Skeletal muscle cell (primary cell): ENCODE measurements at places on chromosomes 1 and 21.
A peak's percentile ranks its signal among the peaks of the same experiment; 100 is the strongest.

DNA sequence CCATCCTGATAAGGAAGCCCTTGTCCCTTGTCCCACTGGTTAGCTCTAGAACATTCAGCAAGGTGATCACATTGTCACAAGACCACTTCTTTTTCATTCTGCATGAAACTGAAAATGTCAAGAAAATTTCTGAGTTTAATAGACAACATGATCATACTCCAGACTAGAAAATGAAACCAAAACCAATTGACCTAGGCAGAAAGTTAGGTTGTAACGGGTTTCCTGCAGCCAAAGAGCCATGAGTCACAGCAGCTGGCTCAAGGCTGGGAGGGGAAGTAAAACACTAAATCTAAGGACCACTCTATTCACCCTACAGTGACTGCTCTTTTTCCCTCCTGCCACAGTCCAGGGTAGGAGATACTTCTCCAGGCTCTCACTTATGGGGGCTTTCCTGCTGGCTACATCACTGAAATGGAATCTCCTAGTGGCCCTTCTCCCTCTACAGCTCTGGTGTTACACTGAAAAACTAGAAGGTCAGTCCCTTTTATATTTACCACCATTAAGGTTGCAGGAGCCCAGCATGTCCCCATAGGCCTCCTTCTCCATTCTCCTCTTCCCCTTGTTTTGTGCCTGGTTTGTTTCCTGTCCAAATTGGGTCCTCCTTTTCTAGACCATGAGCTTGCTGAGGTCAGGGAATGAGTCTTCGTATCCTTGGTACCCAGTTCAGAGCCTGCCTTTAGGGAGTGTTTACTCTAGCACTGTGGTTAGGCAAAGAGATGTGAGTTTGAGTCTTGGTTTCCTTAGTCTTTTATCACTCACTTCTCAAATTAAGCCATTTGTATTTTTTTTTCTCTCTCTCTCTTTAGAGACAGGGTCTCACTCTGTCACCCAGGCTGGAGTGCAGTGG is 236.5 kb upstream of the JUN start:
- DNase-seq, result peak; percentile 53

- DNase-seq, result no peak
Measured at GRCh38 chr1:92476071-92476631, 10.6 kb downstream of the GFI1 start.

DNA sequence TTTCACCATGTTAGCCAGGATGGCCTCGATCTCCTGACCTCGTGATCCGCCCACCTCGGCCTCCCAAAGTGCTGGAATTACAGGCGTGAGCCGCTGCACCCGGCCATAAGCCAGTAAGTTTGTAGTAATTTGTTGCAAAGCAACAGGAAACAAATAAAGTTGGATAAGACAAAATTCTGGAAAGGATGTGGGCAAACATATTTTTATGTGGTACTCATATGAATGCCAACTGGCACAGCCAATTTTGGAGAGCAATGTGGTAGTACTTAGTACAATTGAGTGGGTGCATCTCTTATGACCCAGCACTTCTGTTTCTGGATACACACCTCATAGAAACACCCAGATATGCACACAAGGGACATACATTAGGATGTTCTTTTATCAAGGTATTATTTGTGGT is 8.4 kb upstream of the IL12RB2 start:
- DNase-seq, result no peak

DNA sequence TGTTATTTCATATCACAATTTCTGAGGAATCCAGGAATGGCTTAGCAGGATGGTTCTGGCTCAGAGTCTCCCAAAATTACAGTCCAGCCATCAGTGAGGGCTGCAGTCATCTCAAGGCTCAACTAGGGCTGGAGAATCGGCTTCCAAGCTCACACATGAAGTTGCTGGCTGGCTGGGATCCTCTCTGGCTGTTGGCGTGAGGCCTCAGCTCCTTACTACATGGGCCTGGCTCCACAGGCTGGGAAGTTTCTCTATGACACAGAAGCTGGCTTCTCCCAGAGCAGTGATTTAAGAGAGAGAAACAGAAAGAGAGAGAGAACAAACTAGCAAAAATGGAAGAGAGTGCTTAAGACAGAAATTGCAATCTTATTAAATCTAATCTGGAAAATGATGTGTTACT is 38.8 kb upstream of the RGS8 start:
- DNase-seq, result no peak

DNA sequence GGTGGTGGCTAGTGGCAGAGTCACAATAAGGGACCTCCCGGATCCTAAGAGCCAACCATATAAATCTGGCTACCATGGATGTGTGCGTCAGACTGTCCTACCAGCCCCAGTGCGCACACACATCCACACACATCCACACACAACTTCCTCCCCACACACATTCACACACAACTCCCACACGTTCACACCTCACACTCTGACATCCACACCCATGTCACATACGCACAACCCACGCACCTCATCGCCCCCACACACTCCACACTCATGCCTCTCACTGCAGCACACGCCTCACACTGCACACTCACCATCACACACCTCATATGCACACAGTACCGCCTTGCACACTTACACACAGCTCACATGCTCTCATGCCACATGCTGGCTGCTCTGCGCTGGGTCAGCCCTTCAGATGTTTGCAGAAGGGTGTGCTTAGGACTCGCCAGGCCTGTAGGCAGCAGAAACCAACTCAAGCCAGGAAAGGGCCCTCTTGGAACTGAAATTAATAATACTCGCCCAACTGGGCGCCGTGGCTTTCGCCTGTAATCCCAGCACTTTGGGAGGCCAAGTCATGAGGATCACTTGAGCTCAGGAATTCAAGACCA is 3.0 kb downstream of the LDLRAD2 start:
- DNase-seq, result no peak

GRCh38 chr1:6440198-6441126 is 15.9 kb downstream of the ESPN start:
- no peak for DNase-seq

GRCh38 chr1:8873506-8874229 is 4.8 kb downstream of the ENO1 start:
- peak; percentile 92 for DNase-seq

- DNase-seq, result peak; percentile 34
Measured at GRCh38 chr1:190754666-190755065, 277.0 kb upstream of the BRINP3 start.

DNA sequence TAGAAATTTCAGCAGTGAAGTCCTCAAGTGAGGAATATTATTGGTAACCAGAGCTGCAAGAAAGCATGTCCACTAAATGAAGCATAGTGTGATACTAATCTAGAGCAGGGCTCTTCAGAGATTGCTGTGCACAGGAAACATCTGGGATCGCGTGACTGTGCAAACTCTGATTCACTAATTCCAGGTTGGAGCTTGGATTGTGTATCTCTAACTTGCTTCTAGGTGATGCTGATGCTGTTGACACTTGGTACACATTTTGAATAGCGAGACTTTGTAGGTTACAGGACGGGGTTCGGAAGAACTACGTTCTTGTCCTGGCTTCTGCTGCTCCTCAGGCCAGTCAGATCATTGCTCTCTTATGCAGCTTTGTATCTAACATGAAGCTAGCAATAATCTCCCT is 66.5 kb downstream of the PRRX1 start:
- no peak for DNase-seq

GRCh38 chr21:34807881-34808568 is 139.2 kb downstream of the CLIC6 start:
- DNase-seq, result peak; percentile 93

- no peak for DNase-seq
Measured at GRCh38 chr1:247172996-247173395, 1.2 kb upstream of the ZNF124 start.

GRCh38 chr1:29230204-29230552 is 556 bp downstream of the MECR start:
- DNase-seq, result no peak

DNA sequence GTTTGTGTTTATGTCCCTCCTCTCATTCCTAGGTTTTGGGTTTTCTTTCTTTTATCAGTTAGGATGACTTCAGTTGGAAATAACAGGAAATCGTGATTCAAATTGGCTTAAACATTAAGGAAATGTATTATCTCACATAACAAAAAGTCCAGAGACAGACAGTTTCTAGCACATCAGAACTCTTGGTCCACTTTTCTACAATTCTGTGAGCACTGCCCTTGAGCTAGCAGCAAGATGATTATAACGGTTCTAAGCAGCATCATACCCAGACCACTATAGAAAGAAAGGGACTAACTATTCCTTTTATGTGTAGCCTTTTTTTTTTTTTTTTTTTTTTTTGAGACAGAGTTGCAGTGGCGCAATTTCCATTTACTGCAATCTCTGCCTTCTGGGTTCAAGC is 18.9 kb downstream of the FCGR2B start:
- DNase-seq, result no peak

DNA sequence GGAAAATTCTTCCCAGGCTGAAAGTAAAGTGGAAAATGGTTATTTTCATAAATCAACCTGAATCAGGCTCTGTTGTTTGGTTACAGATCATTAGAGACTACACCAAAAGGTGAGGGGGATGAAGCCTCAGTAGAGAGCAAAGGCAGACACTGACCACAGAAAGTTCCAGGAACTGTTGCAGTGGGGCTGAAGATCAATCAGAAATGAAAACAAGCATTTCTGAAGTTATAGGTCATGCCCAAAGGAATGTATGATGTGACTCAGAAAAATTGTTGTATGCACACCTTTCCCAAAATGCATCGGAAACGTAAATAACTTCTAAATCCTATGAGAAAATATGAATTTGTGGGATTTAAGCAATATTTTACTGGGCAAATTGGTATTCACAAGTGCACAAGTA is 63.3 kb downstream of the FYB2 start:
- DNase-seq, result no peak

DNA sequence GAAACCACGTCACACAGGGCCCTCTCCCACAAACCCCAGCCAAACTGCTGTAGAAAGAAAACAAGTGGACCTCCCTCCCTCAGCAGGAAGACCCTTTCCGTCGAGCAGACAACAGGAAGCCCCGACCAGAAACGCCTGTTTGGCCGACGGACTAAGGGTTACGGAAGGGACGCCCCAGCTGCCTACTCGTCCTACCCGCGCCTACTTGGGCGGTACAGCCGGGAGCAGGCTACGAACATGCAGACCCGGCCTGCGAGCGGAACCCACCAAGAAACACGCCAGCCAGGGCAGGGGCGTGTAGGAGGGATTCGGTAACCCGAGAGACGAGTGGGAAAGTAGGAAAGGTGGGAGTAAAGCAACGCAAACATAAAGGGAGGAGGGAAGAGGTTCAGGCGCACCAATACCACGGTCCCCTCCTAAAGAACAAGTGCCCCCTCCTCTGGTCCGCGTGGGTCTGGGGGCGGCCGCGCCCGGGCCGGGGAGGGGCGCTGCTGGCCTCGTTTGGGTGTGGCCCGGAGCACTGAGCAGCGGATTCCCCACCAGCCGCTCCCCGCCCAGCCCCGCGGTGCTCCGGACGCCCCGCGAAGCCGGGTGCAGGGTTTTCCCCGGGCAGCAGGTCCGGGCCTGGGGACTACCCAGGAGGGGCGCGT is 450 bp downstream of the S100A10 start:
- no peak for DNase-seq

DNA sequence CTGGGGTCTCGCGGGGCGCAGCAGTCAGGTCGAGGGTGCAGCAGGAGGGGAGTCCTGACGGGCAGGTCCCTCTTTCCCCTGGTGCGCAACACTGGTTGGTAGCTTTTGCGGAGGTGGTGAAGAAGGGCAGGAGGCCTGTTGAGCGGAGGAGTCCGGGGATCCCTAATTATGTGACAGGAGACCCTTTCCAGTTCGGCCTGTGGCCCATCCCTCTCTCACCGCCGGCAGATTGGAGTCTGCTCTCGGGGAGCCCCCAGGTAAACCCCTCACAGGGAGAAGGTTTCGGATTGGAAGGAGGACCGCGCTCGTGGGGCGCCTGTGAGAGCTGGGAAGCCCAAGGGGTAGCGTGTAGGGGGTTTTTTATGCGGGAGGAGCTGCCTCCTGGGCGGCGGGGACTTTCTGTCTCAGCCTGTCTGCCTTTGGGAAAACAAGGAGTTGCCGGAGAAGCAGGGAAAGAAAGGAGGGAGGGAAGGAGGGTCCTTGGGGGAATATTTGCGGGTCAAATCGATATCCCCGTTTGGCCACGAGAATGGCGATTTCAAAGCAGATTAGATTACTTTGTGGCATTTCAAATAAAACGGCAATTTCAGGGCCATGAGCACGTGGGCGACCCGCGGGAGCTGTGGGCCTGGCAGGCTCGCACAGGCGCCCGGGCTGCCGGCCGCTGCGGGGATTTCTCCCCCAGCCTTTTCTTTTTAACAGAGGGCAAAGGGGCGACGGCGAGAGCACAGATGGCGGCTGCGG is 9.5 kb downstream of the SIM2 start:
- no peak for DNase-seq

DNA sequence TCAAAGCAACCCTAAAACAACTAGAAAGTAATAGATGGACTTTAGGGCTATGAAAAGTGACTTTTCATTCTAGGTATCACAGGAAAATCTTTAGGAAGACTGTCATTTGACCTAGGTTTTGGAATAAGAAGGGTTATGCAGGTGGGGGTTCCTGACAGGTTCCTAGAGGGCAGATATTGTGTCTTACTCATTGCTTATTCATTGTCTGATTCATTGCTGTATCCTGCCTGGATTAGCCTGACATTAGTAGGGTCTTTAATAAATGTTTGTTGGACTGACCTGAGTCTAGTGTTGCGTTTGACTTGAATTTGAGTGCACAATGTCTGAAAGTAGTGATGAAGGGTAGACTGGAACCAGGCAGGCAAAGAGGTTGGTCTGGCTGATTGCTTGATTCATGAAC is 6.0 kb downstream of the FNBP1L start:
- DNase-seq, result no peak

DNA sequence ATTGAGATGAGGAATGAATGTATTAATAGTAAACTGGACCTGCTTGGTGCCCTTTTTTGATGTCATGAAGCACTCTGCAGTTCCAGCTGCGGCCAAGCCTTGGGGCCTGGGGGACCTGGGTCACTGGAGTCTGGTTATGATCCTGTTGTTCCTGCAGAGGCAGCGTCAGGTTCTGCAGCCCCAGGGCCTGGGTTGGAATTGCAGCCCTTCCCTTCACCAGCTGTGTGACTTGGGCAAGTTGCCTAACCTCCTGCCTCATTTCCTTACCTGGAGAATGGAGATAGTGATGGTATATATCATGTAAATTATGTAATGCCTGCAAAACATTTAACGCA is 9.1 kb upstream of the ATP5PO start:
- DNase-seq, result no peak

GRCh38 chr1:104884939-104885338 is 1135.2 kb downstream of the AMY1C start:
- no peak for DNase-seq

DNA sequence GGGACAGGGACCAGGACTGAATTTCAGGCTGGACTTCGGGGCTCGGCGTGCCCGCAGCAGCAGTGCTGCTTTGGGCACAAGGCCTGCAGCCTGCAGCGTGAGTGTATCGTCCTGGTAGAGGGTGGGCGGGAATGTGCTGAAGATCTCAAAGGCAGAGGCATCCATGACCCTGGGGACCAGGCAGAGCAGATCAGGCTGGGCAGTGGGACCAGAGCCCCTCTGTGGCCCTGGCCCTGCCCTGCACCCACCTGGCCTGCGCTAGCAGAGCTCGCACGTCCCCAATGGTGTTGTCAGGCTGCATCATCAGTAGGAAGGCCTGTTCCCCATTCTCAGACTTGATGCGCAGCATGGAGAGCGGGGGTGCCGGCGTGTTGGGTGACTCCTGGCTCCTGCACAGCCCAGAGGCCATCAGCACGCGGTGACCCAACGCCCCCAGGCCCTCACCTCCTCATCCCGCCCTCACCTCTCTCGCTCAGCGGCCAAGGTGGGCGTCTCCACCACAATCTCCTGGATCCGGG is 2.6 kb downstream of the SH3BGRL3 start:
- DNase-seq, result no peak
